CD8-positive, alpha-beta memory T cell (primary cell): ENCODE measurements at places on chromosomes 16 and 17.

DNA sequence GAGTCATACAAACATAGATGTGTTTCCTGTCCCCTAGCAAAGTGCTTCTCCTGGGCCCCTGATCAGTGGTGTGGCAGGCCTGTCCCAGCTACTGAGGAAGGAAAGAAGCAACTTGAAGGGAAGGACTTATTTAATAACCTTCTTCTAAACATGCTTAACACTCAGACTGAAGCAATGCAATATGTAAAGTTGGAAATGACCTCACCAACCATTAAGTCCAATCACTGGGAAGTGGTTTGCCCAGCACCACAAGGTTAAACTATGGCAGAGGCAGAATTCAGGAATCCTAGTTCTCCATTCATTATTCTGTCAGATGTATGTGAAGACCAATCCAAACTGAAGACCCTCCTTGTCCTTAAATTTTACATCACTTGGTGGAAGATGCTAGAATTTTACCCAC lies 39.1 kb downstream of the CENPV start:
- DNase-seq: no peak

DNA sequence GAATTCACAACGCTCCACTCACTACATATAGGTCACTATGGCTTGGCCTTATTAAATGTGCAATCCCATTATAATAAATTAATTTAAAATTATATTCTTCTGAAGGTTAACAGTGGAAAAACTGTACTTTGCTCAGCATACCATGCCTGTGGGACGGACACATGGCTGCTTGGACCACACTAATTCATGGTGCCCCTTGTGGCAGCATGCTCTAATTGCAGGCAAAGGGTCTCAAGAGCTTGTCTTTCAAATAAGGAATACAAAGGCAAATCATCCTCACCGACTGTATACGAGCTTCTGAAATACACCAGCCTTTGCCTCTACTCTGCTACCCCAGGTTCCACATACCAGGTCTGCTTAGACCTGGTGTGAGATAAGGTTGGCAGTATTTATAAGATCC lies 11.7 kb downstream of the SMPD3 start:
- DNase-seq: no peak

GRCh38 chr17:46157443-46158062 lies 35.7 kb downstream of the KANSL1 start:
- no peak for DNase-seq

DNA sequence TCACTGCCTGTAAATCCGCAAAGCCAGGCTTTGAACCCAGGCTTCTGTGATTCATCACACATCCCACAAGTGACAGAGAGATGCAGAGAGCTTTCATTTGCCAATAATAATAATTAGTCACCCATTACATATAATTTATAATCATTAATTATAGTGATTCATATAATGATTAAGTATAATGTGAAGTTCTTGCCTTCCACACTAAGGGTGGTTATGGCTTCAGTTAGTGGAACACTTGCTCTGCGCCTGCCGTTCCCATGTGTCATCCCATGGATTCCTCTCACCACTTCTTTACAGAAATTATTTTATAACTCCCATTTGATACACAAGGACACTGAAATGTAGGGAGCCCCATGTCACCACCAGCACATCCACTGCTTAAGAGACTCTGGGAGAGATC lies 39.8 kb upstream of the XYLT1 start:
- DNase-seq: no peak

DNA sequence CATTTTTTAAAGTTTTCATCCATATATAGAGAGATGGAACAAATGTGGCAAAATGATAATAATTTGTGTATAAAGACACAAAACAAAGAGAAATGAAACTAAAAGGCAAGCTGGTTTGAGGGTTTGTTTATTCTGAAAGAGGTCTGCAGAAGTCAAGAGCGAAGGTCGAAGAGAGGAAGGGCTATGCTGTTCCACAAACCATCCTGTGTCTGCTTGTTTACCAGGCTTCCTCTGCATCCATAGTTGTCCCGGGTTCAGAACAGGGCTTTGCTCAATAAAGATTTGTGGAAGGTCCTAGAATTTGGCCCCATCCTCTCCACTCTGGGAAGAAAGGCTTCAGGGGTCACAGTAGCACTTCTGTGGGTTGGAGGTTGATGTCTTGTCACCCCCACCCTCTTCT lies 2.4 kb upstream of the MARVELD3 start:
- DNase-seq: no peak

- DNase-seq: no peak
Measured at GRCh38 chr16:11688520-11688886, 20.2 kb downstream of the SNN start.

DNA sequence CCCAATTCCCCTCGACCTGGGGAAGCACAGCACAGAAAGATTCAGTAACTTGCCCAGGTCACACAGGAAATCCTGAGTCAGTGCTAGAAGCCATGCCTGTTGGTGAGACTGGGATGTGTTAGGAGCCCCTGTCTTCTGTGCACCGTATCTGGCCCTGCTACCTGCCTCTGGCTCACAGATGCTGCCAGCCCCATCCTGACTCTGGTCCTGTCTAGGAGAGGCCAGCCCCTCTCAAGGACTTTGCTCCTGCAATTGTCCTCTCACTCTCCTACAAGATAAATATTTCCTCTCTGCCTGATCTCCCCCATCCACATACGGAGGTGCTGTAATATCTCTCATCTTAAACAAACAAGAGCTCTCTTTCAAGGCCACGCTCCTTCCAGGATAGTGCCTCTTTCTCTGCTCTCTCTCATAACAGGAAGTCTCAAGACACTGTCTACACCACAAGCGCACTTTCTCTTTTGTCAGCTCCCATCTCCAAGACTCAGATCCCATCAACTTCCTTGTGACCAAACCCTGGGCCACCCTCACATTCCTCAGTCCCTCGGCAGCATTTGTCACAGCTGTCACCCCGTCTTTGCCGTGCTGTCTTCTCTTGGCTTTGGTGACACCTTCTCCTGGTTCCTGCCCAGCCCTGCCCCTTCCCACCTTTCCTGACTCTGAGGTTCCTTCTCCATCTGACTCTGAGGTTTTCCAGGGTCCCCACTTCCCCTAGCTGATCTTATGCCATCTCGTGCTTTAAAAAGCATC lies 1.9 kb downstream of the SLC13A2 start:
- no peak for DNase-seq

GRCh38 chr17:1808644-1809043 lies 21.1 kb downstream of the SMYD4 start:
- DNase-seq: no peak

DNA sequence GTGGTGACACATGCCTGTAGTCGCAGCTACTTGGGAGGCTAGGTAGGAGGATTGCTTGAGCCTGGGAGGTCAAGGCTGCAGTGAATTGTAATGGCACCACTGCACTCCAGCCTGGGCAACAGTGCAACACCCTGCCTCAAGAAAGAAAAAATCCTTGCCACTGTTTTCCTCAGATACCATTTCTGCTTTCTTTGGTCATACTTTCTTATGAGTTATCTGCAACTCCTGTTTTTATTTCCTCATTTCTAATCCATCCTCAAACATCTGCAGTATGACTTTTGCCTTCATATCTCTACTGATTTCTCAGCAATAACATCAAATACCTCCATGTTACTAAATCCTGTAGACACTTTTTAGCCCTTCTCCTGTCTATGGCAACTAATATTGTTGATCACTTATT lies 3.1 kb upstream of the AP2B1 start:
- DNase-seq: no peak

DNA sequence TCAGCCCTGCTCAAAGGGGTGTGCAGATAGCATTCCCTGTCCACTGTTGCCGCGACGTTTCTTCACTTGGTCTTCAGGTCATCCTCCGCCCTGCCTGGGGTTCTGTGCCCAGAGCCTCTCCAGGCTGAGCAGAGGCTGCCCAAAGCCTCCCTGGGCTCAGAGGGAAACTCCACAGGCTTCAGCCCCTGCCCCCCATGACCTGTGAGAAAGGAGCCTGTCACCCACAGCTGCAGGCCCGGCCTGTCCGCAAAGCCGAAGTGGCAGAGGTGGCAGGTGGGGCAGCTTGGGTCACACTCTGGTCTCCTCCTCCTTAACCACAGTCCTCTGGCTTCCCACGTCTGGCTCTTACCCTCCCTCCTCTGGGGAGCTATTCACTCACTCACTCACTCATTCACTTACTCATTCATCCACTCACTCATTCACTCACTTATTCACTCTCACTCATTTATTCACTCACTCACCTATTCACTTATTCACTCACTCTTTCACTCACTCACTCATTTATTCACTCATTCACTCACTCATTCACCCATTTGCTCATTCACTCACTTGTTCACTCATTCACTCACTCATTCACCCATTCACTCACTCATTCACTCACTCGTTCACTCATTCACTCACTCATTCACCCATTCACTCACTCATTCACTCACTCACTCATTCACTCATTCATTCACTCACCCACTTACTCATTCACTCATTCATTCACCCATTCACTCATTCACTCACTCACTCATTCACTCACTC lies 7.1 kb upstream of the CPSF4L start:
- DNase-seq: no peak

GRCh38 chr17:55081559-55081958 lies 113.0 kb downstream of the STXBP4 start:
- no peak for DNase-seq

DNA sequence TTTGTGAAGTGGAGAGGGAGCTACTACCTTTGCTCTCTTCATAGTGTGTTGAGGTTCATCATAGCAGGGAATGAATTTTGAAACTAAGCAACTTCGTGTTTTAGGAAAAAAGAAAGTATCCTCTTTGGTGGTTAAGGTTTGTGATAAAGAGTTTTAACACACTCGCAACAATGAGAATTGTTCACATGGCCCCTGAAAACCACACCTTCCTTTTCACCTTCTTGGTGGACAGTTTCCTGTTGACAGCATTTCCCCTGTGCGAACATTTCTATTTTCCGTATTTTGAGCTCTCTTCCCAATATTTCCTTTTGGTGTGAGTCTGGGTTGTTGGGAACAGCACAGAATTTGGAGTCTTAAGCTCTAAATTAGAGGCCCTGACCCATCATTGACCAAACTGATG lies 3.8 kb downstream of the OR4D2 start:
- DNase-seq: no peak

DNA sequence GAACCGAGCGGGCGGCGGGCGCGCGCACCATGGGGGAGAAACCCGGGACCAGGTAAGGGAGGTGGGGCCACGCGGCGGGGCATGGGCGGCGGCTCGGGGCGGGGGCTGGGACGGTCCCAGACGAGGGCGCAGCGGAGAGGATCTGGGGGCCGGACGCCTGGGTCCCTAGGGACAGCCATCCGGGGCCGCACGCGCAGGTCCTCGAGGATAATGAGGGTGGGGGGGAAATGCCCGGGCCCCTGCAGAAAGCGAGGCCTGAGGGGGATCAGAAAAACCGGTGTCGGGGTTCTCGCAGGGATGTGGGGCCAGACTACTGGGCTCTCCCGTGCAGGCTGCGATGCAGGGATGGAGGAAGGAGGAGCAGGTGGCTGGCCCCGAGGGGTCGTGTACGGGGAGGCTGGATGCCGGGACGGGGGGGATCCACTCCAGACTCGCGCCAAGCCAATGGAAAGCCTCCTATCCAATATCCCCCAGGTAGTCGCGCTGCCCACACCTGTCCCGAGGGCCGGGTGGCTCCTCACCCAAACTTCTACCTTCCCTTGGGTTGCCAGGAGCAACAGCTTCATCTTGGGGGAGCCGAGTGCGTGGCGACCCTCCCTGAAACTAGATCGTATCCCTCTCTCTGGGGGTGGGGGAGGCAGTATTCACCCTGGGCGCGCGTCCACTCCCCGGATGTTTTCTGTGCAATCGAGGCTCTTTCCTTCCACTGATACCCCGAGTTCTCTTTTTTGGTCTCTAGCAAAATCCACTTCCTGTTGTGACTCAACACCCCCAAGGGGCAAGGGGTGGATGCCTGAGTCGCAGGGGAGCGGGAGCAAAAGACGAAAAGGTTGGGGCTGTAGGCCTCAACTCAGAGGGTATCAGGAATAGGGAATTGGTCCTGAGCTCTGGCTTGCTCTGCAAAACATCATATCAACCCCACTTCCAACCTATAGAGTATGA lies 532 bp downstream of the ARRB2 start:
- DNase-seq: peak; percentile 73
